ENCODE measurements at places on chromosomes 6 and 20. TPM values are rescaled to one million over a fixed set of nuclear protein-coding genes. Genes with fewer than 3 reads are reported as not detected.
A peak's percentile ranks its signal among the peaks of the same experiment; 100 is the strongest.

GRCh38 chr20:47179267-47179666 lies 177.2 kb downstream of the ZMYND8 start:
- no peak for DNase-seq

GRCh38 chr6:19602434-19603013 lies 234.6 kb upstream of the ID4 start:
- peak; percentile 23 for DNase-seq

DNA sequence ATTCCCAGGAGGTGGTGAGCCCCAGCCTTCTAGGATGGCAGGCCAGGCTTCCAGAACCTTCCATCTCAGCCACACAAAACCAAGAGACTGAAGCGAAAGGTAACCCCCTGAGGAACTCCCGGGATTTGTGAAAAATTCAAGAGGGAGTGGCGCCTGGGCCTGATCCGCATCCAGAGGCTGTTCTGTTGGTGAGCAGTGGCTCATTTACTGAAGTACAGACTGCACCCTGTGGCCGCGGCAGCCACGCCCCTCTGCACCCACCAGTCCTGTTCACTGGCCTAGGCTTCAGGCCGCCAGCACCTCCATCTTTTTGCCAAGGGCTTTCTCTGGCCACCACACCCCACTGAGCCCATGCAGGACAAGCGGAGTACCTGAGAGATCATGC lies 79.1 kb upstream of the PTPN1 start:
- no peak for DNase-seq

DNA sequence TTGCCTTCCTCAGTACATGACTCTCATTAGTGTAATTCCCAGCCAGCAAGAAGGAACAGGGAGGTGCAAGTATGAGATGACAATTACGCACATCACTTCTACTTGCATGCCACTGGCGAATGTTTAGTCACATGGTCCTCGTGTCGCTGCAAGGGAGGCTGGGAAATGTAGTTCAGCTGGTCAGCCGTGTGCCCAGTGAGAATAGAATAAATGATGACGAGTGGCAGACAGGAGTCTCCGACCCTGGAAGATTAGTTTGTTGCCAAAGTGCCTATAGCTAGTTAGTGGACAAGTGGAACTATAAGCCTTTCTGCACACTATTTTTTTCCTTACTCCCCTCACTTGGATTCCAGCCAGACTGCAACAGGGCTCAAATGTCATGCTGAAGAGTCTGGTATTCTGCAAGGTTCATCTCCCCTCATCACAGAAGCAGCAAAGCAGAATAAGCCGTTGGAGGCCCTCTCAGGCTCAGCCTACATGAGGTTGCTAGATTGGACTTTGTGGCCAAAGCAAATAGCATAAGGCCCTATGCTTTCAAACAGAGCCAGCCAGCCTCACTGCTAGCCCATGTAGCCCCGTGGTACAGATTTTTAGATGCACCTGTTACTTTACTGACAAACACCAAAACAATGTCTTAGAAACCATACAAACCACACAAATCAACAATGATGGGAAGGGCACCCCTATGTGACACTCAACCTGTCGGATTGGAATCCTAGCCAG lies 9.7 kb downstream of the LINC00237 start:
- peak; percentile 73 for DNase-seq

Gene MAS1
- total RNA-seq, result not detected

Gene GPLD1
- 60.7 TPM for total RNA-seq
